ENCODE measurements at places on chromosomes 7 and 10. TPM values are rescaled to one million over a fixed set of nuclear protein-coding genes. Genes with fewer than 3 reads are reported as not detected.

- no peak for ATAC-seq
These were observed 92.0 kb downstream of the LSMEM1 start for GRCh38 chr7:112572669-112573301.

GRCh38 chr7:34575006-34575405, 83.0 kb upstream of the NPSR1 start:
- no peak for ATAC-seq

DNA sequence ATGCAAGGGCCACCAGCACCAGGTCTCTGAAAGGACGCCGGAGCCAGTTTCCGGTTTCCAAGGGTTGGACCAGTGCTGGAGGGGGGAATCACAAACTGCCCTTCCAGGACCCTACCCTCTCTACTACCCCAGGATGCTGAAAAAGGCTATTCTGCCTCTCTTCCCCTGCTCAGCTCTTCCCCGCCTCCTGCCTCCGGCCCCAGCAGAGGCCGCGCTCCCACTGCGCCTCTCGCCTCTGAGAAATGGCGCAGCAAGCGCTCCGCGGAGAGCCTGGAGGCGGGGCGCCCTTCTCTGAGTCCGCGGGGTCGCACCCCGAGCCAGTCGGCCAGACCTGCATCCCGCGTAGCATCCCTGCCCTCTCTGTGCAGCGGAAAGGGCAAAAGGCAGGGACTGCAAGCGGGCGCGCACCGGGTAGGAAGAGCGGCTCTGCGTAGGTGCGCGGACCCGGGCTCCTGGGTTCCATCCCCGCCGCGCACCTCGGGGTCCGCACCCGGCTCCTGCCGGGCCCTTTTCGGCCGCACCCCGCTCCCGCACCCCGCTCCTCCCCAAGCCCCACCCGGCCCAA, 476 bp upstream of the RET start:
- ATAC-seq, result no peak

- ATAC-seq, result no peak
These were observed 277.4 kb downstream of the FZD1 start for GRCh38 chr7:91541641-91542040.

GRCh38 chr7:27104341-27105058, 2.0 kb upstream of the HOXA2 start:
- no peak for ATAC-seq

DNA sequence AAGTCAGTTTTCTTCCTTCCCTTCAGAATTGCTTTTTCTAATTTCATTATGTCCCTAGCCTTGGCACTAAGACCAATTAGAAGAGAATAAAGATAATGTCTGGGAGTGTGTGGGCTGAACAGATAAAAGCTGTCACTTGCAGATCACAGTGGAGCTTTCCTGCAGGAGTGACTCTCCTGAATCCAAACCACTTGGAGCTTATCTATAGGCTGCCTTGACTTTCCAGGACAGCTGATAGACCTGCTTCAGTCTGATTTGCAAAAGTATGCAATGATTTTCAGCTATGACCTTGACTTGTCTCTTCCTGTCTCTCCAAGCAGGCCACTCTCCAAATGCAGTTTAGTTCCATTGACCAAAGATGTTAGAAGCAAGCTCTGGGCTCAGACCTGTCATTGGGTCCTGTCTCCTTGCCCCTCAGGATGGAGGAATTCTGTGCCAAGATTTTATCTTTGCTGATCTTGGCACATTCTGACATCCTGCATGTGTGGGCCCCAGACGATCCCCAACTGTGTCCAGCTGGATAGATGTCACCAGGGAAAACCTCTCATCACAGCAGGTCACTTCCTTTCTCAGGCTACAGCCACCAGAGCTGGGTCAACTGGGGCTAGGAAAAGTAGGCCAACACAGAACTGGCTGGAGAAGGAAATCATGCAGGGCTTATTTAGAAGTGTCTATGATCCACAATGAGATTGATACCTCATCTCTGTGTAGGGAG, 120.9 kb upstream of the ZNF438 start:
- ATAC-seq, result no peak

DNA sequence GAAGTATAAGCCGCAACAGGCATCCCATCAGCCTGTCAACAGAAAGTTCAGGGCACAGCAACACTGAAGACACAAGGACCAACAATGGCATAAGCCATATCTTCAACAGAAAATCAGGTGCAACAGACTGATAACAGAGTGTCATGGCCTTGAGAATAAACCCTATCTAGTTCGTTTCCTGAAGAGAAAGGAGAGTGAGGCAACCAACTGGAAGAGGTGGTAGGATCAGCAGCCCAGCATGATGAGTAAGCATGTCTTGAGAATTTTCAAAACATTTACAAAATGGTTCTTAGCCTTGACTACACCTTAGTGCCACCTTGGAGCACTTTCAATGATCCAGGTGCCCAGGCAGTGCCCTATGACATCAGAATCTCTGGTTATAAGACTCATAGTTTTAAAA, 290.2 kb upstream of the SEMA3C start:
- ATAC-seq, result no peak

DNA sequence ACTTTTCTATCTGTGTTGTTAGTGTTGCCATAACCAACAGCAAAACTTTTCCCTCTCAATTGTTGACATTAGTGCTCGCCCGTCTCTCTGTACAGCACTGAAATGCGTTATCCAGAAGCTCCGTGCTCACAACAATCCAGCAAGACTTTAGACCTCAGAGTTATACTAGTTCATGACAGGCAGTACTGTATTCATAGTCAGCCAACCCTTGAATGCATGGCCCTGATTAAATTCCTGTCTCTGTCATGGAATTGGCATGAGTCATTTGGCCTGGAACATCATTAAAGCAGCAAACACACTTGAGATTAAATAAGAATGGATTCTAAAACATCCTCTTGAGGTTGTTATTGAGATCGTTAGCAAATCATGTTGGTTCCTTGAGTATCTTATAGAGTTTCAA, 405.5 kb upstream of the C7orf33 start:
- ATAC-seq, result no peak

DNA sequence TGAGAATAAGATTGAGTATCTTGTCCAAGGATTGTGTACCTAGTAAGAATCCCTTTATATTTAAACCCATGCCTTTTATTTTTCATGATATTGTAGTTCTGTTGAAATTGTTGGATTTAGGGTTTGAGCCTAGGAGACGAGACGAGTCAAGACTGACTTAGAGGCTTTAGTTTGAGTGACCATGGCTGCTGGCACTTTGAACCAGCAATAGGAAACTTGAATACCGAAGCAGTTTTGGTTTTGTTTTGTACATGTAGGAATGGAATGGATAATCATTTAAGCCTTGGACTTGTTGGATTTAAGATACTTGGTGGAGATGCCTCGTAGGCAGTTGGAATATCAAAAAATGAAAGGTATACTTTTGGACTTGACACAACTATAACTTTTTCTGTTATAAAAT, 229.0 kb downstream of the BICC1 start:
- no peak for ATAC-seq

GRCh38 chr7:12713625-12714378, 26.4 kb downstream of the ARL4A start:
- ATAC-seq, result no peak

- ATAC-seq, result no peak
These were observed 1.3 kb upstream of the HIP1 start for GRCh38 chr7:75739796-75740672.

- no peak for ATAC-seq
These were observed 44.1 kb upstream of the SLC39A12 start for GRCh38 chr10:17907641-17908040.

DNA sequence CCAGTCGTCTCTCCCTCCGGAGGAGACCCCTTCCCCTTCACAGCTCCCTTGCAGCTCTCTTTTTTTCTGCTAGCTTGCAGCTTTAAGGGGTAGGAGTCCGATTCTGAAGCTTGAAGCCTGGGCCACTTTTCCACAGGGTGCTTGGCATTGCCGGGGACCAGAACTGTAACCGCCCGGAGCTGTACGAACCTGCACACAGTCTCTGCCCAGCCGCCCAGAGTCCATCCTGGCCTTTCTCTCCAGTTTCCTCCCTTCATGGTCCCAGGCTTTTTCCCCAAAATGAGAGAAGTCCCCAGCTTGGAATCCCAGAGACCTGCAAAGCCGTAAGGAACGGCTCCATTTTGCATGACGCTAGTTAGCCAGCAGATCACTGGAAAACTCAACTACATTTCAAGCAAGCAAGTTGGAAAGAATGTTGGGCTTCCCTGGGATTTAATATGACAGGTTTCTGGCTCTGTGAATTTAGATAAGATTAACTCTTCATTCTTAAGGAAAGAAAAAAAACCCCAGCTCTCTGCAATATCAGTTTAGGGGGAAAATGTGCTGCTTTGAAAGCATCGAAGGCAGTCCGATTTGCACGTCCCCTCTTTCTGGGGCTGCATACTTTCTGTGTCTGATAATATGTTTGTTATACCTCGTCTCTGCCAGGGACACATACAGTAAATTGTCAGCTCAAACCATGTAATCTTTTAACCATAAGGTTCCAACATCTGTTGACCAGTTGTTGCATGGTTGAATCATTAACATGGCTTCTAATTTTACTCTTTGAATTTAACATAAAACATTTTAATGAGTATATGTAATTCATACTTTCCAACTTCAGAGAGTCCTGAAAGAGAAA, 190.0 kb upstream of the LYZL2 start:
- ATAC-seq, result no peak

DNA sequence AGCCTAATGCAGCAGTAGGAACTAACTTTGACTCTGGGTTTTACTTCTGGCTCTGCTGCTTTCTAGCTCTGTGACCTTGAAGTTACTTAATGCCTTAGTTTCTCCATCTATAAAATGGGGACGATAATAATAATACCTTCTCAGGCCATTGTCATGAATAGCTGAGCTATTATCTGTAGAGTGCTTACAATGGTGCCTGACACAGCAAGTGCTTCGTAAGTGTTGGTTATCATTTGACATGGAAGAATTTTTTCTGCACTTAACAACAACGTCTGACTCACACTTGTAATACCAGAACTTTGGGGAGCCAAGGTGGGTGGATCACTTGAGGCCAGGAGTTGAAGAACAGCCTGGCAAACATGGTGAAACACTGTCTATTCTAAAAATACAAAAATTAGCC, 140.5 kb downstream of the ARL4A start:
- ATAC-seq, result no peak

- no peak for ATAC-seq
These were observed 23.2 kb downstream of the ABCB4 start for GRCh38 chr7:87452279-87452678.

- ATAC-seq, result peak; percentile 89
These were observed at the start of gene KIAA1549 for GRCh38 chr7:138981332-138982203. KIAA1549 (minus strand) TSS chr7:138981389; CDS start chr7:138981269, 120 bp downstream.

DNA sequence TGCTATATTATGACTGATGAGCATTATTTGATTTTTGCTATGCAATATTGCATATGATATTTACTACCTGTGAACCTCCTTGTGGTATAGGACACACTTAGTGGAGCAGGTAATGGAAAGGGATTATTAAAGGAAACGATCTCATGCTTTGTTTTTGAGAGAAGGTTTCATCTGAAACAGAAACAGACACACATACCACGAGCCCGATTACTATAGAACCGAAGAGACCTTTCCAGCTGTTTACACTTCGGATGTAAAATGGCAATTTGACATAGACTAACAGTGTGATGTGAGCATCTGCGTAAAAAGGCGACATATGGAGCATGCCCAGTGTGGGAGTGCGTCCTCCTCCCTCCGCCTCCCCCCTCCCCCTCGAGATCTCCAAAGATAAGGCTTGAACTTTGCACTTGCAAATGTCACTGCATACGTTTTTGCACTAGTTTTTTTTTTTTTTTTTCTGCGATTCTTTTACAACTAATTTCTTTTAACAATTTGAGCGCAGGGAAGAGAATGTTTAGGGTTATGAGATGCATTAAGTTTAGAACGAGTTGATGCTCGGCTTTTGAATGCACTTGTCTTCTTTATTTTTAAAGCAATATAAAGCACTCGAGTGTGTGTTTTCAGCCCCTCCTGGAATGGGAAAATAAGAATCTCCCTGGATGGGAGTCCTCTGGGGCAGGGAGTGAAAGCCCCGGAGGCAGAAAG, 251.0 kb downstream of the NSUN6 start:
- ATAC-seq, result no peak

- ATAC-seq, result no peak
These were observed 130.3 kb upstream of the WNT16 start for GRCh38 chr7:121198502-121198901.

GRCh38 chr7:82049442-82049841, 279.6 kb upstream of the HGF start:
- no peak for ATAC-seq

- ATAC-seq, result no peak
These were observed 424.7 kb upstream of the FOXK1 start for GRCh38 chr7:4257146-4258111.

- ATAC-seq, result no peak
These were observed 55.4 kb downstream of the ZRANB1 start for GRCh38 chr10:124997306-124997705.

DNA sequence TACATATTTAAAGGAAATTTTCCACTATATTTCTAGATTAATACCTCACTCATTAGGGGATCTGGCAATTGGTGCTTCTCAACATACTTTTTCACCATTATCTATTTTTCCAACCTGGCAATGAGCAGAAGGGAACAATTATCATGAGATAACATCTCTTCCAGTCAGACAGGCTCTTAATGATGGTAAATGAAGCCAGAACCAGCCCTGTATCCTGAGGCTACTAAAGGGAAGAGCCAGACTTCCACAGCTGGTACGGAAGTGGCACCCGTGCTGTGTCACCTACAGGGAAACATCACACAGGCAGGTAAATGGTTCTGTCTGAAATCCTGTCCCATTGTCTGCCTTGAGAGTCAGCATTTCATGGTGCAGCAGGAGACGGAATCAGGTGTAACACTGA, 75.9 kb downstream of the ELMO1 start:
- no peak for ATAC-seq

DNA sequence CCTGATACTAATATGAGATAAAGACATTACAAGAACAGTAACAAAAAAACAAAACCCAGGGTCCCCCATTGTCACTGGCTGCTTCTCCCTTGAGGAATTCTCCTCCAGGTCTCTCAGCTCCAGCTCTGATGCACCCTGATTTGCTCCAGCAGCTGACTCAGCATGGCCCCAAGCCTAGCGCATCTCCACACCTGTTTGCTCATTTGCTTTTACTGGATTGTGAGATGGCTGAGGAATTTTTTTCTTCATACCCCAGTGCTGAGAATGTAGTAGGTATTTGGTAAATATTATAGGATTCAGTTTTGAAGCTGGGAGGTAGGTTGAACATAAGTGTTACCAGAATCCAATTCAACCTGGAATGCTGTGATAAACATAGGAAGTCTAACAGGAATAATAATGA, 171.9 kb downstream of the PKD1L1 start:
- ATAC-seq, result no peak

DNA sequence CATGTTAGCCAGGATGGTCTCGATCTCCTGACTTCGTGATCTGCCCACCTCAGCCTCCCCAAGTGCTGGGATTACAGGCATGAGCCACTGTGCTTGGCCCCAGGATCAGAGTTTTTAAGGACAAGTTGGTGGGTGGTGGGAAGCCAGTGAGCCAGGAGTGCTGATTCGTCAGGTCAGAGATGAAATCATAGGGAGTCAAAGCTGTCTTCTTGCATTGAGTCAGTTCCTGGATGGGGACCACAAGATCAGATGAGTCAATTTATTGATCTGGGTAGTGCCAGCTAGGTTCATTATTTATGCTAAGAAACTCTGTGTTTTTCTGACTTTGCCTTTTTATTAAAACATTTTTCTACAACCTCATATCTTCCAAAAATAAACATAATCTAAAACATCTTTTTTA, 423.8 kb downstream of the ARL4A start:
- peak; percentile 79 for ATAC-seq

The PLXNA4 gene
- total RNA-seq, result 2.3 TPM

The ASZ1 gene
- total RNA-seq, result not detected

The OR2A12 gene
- not detected for total RNA-seq

The ZNF438 gene
- 5.1 TPM for total RNA-seq

The MAP3K8 gene
- 58.6 TPM for total RNA-seq

The PLEKHS1 gene
- not detected for total RNA-seq

The TMEM196 gene
- total RNA-seq, result not detected

The WDFY4 gene
- 0.35 TPM for total RNA-seq

The SORBS1 gene
- total RNA-seq, result 3.4 TPM

The FRG2B gene
- total RNA-seq, result not detected
